ENCODE measurements at places on chromosomes 16 and 17.

DNA sequence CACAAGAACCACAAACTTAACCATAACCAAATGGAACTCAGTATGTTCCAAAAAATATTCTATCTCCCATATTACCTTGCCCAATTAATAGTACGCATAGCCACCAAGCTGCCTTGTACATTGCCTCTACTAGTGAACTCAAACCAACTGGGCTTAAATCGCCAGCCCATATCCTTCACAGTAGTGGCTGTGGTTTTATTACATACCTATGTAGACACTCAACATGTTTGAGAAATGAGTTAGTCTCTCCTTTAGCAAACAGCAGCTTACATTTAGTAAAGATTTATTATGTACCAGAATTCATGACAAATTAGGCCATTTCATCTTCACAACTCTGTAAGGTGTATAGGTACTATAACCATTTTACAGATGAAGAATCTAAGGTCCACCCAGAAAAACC is 41.4 kb downstream of the GRB2 start:
- no peak for DNase-seq

DNA sequence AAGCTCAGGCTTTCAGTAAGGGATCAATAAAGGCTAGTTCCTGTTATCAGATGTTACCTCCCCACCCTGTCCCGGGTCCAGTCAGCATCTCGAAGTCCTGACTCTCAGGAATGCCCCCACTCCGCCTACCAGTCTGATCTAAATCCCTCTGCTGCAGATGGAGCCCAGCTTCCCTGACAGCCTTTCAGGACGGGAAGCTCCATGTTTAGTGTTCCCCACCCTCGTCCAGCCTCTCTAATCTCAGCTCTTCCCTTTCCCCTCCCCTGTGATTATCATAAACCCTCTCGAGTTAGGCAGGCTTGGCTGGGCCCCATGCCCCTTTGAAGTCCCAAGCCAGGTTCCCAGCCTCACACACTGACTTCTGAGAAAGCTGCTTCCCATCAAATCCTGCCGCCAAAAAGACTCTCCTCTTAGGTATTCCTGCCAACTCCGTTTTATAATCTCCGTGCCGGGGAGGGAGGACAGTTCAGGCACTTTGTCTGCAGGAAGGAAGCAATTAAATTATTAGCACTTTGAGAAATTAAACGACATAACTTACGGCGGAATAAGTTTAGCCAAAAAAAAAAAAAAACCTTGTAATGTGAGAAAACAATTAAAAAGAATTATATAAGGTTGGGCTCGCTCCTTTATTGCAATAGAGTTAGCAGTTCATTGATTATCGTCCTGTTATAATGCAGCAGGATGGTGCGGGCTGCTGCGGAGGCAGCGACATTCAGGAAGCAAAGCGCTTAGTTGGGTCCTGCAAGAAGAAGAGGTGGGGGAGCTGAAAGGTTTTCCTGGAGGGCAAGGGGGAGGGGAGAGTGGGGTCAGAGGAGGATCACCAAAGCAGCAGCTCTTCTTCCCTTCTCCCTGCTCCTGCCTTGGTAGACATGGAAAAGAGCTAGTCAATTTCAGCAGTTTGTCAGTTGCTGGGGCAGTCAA is 16.8 kb upstream of the ETV4 start:
- DNase-seq: no peak

GRCh38 chr17:47729476-47729875 is 3.6 kb upstream of the TBX21 start:
- DNase-seq: no peak

DNA sequence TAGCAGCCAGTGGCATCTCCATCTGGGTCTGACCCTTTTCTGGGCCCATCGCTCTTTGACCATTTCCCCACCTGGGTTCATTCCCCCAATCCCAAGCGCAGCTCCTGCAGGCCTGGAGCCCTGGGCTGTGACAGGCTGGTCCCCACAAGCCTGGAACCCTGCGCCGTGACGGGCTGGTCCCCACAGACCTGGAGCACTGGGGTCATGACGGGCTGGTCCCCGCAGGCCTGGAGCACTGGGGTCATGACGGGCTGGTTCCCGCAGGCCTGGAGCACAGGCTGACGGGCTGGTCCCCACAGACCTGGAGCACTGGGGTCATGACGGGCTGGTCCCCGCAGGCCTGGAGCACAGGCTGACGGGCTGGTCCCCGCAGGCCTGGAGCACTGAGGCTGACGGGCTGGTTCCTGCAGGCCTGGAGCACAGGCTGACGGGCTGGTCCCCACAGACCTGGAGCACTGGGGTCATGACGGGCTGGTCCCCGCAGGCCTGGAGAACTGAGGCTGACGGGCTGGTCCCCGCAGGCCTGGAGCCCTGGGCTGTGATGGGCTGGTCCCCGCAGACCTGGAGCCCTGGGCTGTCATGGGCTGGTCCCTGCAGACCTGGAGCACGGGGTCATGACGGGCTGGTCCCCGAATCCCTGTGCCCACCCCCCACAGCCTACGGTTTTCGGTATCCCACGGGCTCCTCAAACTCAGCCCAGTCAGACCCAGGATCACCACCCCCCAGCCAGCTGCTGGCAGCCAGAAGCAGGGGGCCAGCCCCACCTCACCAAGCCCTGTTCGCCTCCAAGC is 16.6 kb downstream of the TMC6 start:
- no peak for DNase-seq

GRCh38 chr17:36736201-36737156 is 135.1 kb downstream of the MRM1 start:
- DNase-seq: no peak

GRCh38 chr17:28726226-28726626 is at the start of gene TLCD1:
TSS of gene TLCD1 (minus strand) at chr17:28726233. CDS start at chr17:28726097, 136 bp downstream.
- no peak for DNase-seq

DNA sequence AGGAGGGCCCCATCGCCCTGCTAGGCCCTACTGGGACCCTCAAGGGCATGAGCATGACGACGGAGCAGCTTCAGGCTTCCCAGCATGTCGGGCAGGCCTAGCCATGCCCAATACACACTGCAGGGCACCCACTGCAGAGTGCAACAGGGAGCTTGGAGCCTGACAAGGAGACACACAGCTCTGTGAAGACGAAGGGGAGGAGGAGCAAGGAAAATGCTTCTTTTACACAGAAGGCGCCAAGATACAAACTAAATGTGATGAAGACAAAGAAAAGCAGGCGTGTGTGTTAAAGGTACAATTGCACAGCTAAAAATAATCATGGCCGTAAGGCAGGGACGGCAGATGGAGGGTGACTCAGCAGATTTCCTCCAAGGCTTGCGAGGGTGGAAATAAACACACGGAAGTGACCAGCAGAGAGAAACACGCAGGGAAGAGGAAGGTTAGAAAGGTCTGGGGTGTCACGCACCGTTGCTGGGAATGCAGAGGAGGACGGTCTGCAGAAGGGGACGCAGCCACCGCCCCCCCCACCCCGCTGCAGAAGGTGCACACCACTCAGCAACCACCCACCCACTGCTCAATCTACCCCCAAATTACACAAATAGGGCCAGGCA is 108.5 kb downstream of the ZNF778 start:
- DNase-seq: no peak

DNA sequence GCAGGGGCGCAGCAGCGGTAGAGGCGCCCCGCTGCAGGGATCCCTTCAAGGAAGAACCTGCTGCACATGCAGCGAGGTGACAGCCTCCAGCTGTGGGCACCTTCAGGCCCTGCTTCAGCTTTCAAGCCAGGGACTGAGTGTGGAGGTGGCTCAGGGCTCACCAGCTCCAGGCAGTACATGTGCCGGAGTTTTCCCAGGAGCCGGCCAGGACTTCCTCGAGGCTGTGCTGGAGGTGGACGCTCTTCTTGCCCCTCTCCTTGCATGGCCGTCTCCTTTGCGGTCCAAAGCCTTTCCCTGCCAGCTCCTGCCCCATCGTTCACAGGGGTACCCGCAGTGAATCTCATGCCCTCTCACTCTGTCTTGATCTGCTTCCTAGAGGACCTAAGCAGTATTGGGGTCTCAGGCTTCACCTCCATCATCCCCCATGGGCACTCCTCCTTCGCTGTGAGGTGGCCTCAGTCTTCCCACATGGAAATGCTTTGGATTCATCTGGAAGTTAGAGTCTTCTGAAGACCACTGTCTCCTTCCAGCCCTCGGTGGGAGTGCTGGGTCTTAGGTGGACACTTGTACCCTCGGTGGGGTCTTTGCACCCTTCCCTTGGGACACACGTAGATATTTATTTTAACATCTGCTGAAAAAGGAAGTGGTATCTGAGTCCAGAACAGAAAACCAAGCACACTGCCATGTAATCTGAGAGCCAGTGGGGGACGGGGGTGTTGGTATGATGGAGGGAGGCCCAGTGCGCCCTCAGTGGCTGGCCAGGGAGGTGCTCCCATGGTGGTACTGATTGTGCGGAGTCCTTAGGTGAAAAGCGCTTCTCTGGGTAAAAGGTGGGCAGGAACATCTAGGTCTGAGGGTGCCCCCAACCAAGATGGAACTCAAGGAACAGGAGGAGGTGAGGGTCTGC is 7.0 kb downstream of the XYLT2 start:
- DNase-seq: no peak

- DNase-seq: no peak
These were observed 14.2 kb upstream of the TMEM11 start for GRCh38 chr17:21228111-21228510.

DNA sequence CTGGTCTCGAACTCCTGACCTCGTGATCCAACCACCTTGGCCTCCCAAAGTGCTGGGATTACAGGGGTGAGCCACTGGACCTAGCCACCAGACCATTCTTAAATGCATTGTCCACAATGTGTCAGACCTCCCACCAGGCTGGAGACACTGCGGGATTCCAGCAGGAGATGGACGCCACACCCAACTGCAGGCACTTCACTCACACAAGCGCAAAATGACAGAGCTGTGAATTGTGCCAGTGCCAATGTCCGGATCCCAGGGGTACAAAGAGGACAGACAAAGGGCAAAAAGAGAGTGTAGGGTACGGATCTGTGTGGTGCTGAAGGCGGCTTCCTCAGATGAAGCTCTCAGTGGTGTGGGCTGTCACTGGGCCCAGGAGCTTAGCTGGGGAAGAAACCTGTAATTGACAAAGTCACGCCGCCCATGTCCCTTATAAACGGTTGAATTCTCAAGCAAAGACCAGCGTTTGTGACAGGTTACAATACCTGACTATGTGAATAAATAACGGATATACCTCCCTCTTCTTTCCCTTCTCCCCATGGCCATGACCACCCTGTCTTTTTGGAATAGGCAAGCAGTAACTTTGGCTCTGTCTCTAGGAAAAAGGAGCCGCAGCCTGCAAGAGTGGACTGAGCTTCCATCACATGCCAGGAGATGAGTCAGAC is 40.0 kb downstream of the HS3ST3A1 start:
- no peak for DNase-seq

- no peak for DNase-seq
These were observed 11.7 kb upstream of the SCNN1B start for GRCh38 chr16:23290189-23291062.

- DNase-seq: no peak
These were observed 317 bp downstream of the TEFM start for GRCh38 chr17:30905742-30906100.

DNA sequence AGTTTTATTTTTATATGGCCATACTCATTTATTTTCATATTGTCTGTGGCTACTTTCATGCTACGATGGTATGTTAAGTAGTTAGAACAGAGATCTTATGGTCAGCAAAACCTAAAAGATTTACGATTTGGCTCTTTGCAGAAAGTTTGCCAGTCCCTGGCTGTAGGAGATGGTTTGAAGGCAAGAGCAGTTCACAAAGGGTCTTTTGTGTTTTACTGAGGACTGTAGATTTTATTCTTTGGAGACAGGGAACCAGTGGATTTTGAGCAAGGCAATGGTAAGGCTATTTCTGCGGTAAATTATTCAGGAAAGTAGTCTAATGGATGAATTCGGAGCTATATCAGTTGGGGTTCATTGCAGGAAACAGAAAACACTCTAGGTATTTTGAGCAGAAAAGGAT is 90.7 kb downstream of the WWP2 start:
- DNase-seq: no peak

DNA sequence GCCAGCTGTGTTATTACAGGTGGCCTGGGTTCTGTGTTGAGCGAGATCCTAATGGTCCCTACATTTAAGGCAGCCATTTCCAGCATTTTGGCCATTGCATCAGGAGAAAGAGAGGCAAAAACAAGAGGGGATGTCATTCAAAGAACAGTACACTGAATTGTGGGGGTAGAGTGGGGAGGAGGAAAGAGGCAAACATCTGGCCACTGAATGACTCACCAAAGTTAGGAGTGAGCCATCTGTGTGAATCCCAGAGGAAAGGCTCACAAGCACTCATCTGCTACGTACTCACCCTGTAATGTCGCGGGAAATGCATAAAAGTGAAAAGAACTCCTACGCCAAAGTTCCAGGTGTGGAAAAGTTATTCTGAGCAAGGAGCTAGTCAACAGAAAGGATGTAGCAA is 16.7 kb downstream of the KRABD2 start:
- DNase-seq: no peak

DNA sequence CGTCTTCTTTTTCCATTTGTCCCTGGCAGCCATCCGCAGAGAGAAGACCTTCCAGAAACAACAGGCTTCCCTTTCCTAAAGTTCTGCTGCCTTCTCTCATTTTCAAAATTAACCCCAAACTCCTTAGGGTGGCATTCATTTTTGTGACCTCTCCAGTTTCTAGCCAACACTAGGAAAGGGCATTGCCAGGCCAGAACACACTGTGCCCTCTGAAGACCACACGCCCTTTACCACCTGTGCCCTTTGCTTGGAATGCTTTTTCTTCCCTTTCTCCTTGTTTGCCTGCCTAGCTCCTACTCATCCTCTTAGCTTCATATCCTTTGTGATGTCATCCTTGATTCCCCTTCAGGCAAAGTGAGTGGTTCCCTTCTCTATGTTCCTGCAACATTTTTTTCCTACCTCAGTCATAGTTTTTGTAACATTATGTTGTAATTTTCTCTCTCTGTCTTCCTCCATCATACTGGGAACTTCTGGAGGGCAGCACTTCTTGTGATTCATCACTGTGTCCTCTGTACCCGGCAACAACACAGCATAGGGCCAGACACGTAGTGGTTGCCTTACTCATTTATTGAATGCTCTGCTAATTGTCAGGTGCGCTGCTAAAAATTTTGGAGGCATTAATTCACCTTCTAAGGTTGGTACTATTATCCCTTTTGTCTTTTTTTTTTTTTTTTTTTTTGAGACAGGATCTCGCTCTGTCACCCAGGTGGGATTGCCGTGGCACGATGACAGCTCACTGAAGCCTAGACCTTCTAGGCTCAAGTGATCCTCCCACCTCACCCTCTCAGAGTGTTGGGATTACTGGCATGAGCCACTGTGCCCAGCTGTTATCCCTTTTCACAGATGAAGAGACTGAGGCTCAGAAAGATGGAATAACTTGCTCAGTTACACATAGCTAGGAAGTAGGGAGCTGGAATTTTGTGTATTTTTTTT is 1.0 kb downstream of the KAT8 start:
- DNase-seq: no peak

DNA sequence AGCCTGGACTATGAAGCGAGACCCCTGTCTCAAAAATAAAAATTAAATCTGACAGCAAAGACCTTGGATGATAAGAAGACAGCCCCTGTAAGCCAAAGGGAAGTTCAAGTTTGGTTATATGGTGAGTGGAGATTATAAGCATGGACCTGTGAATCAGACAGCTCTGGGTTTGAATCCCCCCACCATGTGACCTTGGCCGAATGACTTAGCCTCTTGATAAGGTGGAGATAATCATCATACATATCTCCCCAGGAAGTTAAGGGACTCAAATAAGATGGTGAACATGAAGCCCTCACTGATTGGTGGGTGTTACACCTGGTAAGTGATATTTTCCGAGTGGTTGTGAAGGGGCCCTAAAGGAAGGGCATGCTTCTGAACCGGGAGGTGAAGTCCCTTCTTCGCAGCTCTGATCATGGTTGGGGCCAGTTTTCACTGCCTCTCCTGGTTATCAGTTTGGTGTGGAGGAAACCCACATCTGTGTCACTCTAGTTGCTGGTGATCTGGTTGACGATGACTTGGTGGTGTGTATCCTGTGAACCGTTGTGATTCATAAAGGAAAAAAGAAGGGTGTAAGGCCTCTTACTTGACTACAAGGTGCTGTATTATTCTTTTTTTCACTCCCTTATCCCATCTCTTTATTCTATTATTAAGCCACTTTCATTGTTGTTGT is 61.7 kb upstream of the CLEC18A start:
- no peak for DNase-seq

Data from stimulated activated CD8-positive, alpha-beta memory T cell treated with anti-CD3 and anti-CD28 coated beads, Interleukin-4, amount 100 ng/mL, for 1 hour (primary cell).